Activated T-helper 1 cell treated with anti-CD3 and anti-CD28 coated beads, Interleukin-2, amount 50 U/mL, for 16 hours (primary cell): ENCODE measurements at places on chromosomes 16 and 17.

DNA sequence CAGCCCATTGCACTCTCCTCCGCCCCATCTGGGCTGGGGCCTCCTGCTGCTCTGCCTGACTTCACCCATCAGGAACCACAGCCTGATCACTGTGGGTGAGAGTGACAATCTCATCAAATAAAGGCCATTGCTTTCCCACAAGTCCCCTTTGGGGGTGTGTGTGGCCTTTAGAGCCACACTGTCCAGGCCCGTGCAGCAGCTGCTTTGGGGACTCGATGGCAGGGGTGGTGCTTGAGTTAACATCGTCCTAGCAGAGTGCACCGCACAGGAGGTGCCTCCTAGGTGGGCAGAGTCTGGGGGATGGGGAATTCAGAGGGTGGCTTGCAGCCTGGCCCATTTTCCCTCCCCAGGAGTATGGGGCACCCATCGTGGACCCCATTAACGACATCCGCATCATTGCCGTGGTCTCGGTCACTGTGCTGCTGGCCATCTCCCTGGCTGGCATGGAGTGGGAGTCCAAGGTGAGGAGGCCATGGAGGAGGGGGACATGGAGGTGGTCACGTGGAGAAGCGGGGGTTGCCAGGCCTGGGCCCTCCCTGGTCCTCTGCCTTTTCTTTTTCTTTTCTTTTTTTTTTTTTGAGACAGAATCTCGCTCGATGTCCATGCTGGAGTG, 5.4 kb downstream of the SLC12A3 start:
- no peak for DNase-seq

DNA sequence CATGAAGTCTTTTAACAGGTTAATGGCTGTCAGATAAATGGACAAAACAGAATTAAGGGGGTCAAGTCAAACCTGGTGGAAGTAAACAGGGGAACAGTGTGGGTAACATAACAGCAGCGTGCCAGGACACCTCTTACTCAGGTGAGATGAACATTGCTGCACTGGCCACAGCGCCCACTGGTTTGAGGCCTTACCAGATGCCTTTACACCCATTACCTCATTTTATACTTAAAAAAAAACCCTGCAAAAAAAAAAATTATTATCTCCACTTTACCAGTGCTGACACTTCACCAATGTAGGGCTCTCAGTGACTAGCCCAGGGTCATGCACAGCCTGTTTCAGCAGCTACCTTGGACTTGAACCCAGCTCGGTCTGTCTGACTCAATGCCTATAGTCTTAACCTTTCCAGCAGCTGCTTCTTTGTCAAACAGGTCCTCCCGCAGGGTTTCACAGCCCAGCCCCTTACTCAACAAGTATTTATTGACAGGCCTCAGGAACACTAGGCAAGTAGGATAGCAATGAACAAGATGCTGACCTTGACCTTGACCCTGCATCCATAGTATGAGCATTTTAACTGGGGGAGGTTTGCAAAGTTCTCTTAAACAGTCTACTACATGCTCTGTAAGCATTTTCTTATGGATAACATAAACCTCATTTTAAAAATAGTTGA, 30.2 kb downstream of the CMTM3 start:
- DNase-seq = no peak

GRCh38 chr16:82845116-82845515, 218.3 kb downstream of the CDH13 start:
- DNase-seq = no peak

DNA sequence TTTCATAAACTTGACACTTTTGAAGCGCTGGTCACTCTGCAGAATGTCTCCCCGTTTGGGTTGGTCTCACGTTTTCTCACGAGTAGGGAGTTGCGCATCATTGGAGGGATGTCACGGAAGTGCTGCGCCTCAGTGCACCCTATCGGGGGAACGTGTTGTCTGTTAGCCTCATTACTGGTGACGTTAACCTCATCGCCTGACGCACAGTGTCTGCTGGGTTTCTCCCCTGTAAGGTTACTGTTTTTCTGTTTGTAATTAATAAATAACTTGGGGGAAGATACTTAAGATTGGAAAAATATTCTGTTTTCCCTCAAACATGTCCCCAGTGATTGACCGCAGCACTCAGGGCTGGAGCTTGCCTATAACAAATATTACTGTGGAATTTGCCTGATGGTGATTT, 26.7 kb downstream of the VAC14 start:
- no peak for DNase-seq

GRCh38 chr16:55176901-55177300, 147.1 kb upstream of the IRX6 start:
- no peak for DNase-seq

DNA sequence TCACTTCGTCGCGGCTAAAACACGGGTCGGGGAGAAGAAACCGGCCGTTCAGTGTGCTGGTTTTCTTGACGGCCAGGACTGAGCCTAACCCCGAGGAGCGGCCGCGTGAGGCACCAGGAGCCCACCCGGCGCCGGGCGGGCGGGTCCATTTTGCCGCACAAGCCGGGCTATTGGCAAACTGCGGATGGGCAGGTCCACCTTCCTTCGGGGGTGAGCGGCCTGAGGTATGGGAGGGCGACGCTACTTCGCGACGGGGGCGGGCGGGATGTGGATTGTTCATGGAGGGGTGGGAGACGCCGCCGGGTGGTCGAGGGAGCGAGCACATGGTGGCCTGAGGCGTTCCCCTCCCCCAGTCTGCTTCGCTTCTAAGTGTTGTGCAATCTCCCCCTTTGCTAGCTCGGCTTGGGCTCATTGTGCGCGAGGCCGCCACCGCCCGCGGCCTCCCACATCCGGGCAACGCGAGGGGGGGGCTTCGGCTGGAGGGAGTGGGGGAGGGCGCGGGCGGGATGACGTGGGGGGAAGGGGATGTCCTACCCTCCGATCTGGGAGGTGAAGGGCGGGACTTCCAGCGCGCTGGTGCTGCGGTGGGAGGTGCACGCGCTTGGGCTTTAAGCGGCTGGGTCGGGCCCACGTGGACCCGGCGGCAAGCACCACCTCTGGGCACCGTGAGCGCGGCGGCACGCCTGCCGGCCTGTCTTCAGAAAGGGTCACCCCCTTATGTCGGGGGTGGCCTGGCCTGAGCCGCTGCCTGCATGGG, 5.9 kb upstream of the CD68 start:
- DNase-seq = peak; percentile 84

GRCh38 chr17:59026176-59026939, 80.3 kb downstream of the TRIM37 start:
- DNase-seq = no peak

GRCh38 chr16:64408699-64409098, 713.2 kb downstream of the CDH11 start:
- no peak for DNase-seq
